ENCODE measurements at places on chromosomes 16 and 17.
A peak's percentile ranks its signal among the peaks of the same experiment; 100 is the strongest.

DNA sequence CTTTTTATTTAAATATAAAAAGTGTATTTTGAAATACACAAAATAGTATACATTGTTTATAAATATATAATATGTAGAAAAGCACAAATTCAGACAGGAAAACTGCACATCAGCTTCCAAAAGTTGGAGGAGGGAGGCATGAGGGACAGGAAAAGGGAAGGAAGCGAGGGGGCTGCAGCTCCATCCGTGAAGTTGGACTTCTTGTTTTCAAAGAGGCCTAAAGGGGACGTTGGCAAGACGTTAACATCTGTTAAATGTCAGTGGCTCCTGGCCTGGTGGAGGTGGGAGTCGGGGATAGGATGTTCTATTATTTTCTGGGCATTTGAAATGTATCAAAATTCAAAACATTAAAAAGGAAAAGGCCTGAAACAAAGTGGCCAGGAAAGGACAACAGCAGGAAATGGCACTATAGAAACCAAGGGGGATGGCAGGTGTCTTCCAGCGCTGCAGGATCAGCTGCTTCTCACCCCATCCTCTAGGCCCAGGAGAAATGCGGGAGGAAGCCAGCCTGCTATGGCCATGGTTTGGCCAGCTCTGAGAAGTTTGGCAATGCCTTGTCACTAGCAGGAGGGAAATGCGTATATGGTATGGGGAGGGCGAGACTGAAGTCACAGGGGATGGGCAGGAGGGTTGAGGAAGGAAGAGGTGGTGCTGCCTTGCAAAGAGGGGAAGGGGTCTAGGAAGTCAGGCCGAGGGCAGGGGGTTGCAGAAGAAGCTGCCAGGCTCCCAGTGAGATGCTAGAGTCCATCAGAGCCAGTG, 6.4 kb downstream of the CMTM2 start:
- peaks cover 5% of the 10 kb centered on the region for H3K27me3 ChIP-seq
- no peak overlapping the region for H3K27ac ChIP-seq
- H3K36me3 ChIP-seq, result peaks cover 6% of the 10 kb centered on the region
- H3K4me1 ChIP-seq, result peaks cover 27% of the 10 kb centered on the region
- ATAC-seq, result no peak

GRCh38 chr17:28997806-28998205, 8.0 kb downstream of the SEZ6 start:
- no peak overlapping the region for H3K27ac ChIP-seq
- no peak overlapping the region for H3K4me3 ChIP-seq
- no peaks in the 10 kb centered on the region for H3K36me3 ChIP-seq
- H3K4me1 ChIP-seq, result no peaks in the 10 kb centered on the region
- H3K27me3 ChIP-seq, result peaks cover 59% of the 10 kb centered on the region

- no peak for ATAC-seq
- peaks cover 12% of the 10 kb centered on the region for H3K4me1 ChIP-seq
- no peaks in the 10 kb centered on the region for H3K27me3 ChIP-seq
These were observed 58.6 kb downstream of the PECAM1 start for GRCh38 chr17:64331931-64332493.

- no peaks in the 10 kb centered on the region for H3K27me3 ChIP-seq
- H3K4me3 ChIP-seq, result peak overlapping the region; percentile 75
- H3K4me1 ChIP-seq, result peaks cover 79% of the 10 kb centered on the region
- peak overlapping the region; percentile 44 for H3K27ac ChIP-seq
- peak; percentile 91 for ATAC-seq
These were observed 23.4 kb downstream of the GJD3 start for GRCh38 chr17:40340880-40341807.

- H3K4me3 ChIP-seq, result no peak overlapping the region
- H3K36me3 ChIP-seq, result no peaks in the 10 kb centered on the region
- no peak overlapping the region for H3K27ac ChIP-seq
These were observed 8.6 kb downstream of the SGCA start for GRCh38 chr17:50174444-50174843.

GRCh38 chr17:36673637-36674277, 72.4 kb downstream of the MRM1 start:
- no peak for ATAC-seq
- H3K27ac ChIP-seq, result no peak overlapping the region
- H3K27me3 ChIP-seq, result peaks cover 18% of the 10 kb centered on the region
- no peak overlapping the region for H3K4me3 ChIP-seq
- H3K4me1 ChIP-seq, result peaks cover 8% of the 10 kb centered on the region
- H3K36me3 ChIP-seq, result no peaks in the 10 kb centered on the region

GRCh38 chr16:66188917-66189725, 177.4 kb upstream of the CDH5 start:
- no peaks in the 10 kb centered on the region for H3K4me1 ChIP-seq
- no peak overlapping the region for H3K27ac ChIP-seq

DNA sequence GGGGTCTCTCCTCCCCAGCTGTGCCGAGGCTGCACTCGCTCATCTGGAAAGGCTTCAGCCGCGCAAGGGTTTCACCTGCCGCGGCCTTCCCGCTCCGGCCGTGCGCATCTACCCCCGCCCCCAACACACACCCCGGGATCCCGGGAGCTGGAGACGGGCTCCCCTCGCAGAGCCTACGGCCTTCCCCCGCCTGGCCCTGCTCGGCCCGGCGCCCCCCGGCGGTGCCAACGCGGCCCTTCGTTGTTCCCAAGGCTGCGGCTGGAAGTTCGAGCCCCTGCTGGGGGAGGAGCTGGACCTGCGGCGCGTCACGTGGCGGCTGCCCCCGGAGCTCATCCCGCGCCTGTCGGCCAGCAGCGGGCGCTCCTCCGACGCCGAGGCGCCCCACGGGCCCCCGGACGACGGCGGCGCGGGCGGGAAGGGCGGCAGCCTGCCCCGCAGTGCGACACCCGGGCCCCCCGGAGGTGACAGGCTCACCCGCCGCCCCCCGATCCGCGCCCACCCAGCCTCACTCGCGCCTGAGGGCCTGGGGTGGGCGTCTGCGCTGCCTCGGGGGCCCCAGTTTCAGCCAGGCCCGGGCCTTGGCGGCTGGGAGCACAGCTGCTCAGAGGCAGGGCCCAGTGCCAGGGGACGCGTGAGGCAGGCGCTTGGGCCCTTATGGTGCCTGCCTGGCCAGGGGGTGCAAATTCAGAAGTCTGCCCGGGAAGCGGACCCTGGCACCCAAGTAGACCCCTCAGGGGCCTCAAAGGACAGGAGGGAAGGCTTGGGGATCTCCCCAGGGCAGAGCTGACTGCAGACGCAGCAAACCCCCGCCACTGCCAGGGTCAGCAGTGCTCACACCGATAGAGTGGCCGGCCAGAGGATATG, 11.2 kb downstream of the GALK1 start:
- peak overlapping the region; percentile 72 for H3K4me3 ChIP-seq
- peaks cover 24% of the 10 kb centered on the region for H3K4me1 ChIP-seq
- no peaks in the 10 kb centered on the region for H3K27me3 ChIP-seq
- ATAC-seq, result peak; percentile 86

DNA sequence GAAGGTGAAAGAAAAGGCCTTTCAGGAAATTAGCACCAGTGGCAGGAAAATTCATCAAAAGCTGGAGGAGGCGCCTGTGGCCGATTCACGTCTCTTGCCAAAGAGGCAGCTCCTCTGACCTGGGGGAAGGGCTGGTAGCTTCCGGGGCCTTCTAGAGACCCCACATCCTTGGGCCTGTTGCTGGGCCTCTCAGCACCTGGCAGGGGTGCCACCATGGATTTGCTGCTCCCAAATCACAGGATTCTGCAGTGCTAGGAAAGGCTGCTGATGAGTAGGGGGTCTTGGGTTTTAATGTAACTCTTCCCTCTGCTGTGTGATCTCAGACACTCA, 11.6 kb upstream of the CBFB start:
- H3K36me3 ChIP-seq, result no peaks in the 10 kb centered on the region
- ATAC-seq, result no peak
- peaks cover 19% of the 10 kb centered on the region for H3K27me3 ChIP-seq
- H3K4me3 ChIP-seq, result no peak overlapping the region
- no peak overlapping the region for H3K27ac ChIP-seq
- peaks cover 21% of the 10 kb centered on the region for H3K4me1 ChIP-seq

DNA sequence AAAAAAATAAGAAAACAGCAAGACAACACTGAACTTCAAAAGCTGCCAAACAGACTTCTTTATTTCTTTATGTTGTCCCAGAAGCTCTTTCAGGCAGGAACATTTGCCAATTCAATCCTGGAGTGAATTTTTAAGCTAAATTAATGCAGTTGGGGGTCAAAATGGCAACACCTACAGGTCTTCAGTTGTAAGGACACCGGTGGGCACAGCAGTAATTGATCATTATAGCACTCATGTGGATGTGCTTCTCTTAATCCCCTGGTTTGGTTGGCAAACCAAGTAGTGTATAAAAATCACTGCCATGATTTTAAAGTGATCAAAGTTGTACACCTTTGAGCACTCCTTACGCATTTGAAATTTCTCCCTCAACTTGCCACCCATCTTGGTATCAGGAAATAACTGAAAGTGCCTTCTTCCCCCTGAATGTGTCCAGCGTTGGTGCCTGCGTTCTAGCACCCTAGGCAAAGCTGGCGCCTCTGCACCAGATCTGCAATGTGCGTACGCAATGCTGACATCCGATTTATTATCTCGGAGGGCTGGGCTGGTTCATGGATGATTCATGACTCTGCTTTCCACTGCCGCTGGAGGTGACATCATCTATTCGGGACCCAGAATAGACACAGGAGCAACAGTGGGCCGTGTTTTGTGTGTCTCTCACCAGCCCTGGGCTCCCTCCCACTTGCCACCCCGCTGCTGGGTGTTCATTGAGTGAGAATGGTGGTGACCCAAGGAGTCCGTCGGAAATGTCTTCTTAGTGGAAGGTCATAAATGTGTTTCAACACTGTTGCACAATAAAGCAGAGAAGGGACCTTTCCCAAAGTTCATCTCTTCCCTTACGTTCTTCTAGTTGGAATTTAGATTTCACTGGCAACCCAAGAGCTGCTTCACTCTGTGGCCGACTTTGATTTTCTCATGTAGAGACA, 203.4 kb downstream of the CCDC182 start:
- H3K27ac ChIP-seq, result no peak overlapping the region
- no peak for ATAC-seq
- H3K27me3 ChIP-seq, result no peaks in the 10 kb centered on the region
- H3K36me3 ChIP-seq, result no peaks in the 10 kb centered on the region
- H3K4me3 ChIP-seq, result no peak overlapping the region

DNA sequence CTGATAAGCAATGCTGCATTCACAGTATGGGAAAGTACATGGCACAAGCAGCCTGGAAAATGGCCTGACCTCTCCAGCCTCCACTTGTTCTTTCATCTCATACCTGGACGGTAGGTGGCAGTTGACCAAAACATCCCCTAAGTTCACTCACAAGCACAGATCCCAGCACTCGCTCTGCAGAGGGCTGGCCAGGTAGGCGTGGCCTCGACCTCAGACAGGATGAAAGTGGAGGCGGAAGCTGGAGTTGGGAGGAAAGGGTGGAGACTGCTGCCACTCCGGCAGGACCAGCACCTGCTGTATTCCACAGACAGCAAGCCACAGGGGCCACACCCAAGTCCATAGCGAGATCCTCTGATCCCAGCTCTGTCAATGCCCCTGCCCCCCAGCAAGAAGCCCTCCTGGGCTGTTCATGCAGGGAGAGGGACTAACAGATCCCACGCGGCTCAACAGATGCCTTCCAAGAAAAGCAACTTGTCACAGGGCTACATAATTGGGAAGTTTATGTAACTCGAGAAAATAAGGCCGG, 31.3 kb downstream of the ZCCHC14 start:
- ATAC-seq, result no peak
- no peaks in the 10 kb centered on the region for H3K36me3 ChIP-seq
- no peak overlapping the region for H3K27ac ChIP-seq
- H3K27me3 ChIP-seq, result no peaks in the 10 kb centered on the region
- H3K4me1 ChIP-seq, result peaks cover 38% of the 10 kb centered on the region

DNA sequence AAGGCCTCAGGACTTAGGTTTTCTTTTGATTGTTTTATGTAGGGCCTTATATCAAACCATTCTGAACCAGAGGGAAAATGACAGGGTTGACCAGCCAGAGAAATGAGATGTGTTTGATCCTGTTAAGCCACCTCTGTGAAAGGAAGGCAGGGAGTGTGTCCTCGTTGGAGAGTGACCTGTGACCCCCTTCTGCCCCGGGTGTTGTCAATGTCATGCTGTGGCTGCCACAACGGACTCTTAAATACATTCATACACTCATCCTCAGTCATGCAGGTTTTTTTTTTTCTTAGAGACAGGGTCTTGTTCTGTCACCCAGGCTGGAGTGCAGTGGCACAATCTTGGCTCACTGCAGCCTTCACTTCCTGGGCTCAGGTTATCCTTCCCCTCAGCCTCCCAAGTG, 6.1 kb downstream of the MYCBPAP start:
- peaks cover 11% of the 10 kb centered on the region for H3K4me1 ChIP-seq
- H3K27ac ChIP-seq, result no peak overlapping the region
- H3K27me3 ChIP-seq, result peaks cover 17% of the 10 kb centered on the region
- ATAC-seq, result no peak

GRCh38 chr17:60729854-60730253, 52.2 kb downstream of the BCAS3 start:
- no peak for ATAC-seq
- H3K4me1 ChIP-seq, result peaks cover 7% of the 10 kb centered on the region
- no peak overlapping the region for H3K4me3 ChIP-seq
- H3K36me3 ChIP-seq, result peaks cover 20% of the 10 kb centered on the region

- H3K27me3 ChIP-seq, result no peaks in the 10 kb centered on the region
- no peaks in the 10 kb centered on the region for H3K4me1 ChIP-seq
- H3K36me3 ChIP-seq, result no peaks in the 10 kb centered on the region
These were observed 207.5 kb downstream of the CDH13 start for GRCh38 chr16:82834151-82834815.

GRCh38 chr16:11242658-11243057, 13.3 kb downstream of the SOCS1 start:
- H3K4me1 ChIP-seq, result no peaks in the 10 kb centered on the region
- no peak for ATAC-seq
- H3K4me3 ChIP-seq, result no peak overlapping the region
- no peak overlapping the region for H3K27ac ChIP-seq
- H3K27me3 ChIP-seq, result no peaks in the 10 kb centered on the region
- no peaks in the 10 kb centered on the region for H3K36me3 ChIP-seq

- no peak overlapping the region for H3K4me3 ChIP-seq
- no peaks in the 10 kb centered on the region for H3K27me3 ChIP-seq
- peak; percentile 41 for ATAC-seq
- H3K27ac ChIP-seq, result peak overlapping the region; percentile 19
- peaks cover 26% of the 10 kb centered on the region for H3K36me3 ChIP-seq
These were observed 19.5 kb downstream of the TRAF4 start for GRCh38 chr17:28763137-28763799.

DNA sequence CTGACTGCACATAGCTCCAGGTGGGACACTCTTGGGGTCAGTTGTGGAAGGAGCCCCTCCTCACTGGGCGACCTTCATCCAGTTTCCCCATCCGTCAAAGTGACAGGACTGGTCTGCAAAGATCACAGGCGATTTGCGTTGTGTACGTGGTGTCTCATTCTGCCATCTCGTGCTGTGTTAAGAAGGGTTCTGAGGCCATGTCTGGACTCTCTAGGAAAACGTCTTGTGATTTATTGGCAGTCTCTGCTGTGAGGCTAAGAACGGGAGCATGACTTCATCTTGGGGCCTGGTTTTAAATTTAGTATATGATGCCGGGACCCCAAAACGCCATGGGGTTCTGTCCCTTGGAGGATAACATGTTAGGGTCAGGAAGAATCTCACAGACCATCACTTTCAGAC, 65.2 kb upstream of the CIBAR2 start:
- no peaks in the 10 kb centered on the region for H3K4me1 ChIP-seq
- no peak overlapping the region for H3K27ac ChIP-seq
- peaks cover 64% of the 10 kb centered on the region for H3K27me3 ChIP-seq
- ATAC-seq, result no peak
- H3K4me3 ChIP-seq, result no peak overlapping the region

Measured in stimulated activated memory B cell treated with anti-CD40 and anti-IgM and Interleukin-4, amounts not matched to agents 10 μg/mL and 1 μg/mL and 100 μg/mL, for 72 hours (primary cell).